Stimulated activated CD4-positive, alpha-beta T cell treated with anti-CD3 and anti-CD28 coated beads, TNF-alpha, amount 100 ng/mL, for 24 hours (primary cell): ENCODE measurements at places on chromosomes 7 and 10.

DNA sequence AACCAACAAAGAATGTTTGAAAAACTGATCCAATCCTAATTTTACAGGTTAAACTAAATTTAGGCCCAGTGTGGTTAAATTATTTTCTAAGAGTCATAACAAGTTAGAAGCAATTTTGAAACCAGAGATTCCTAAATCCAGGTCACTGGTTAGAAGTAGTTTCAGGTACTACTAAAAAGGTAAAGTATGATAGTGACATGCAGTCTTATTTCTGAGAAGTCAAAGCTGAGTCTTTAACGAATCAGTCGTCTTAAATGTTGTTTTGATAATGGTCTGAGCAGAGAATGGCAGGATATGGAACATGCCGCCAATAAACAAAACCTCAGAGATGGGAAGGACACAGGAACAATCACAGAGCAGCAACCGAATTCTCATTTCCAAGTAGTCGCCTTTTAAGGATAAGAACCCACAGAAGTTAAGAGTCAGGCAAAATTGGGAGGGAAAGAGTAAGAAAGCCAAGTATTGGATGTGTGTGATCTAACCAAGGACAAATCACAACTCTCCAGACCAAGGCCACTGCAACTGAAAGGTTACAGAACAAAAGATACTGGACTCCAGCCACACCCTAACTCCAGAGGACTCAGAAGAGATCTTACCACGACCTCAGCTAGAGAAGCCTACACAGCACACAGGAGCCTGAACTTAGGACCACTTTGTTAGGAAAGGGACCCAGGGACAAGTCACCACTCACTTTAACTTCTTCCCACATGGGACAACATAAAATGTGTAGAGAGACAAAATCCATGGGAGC, 19.7 kb downstream of the TMEM243 start:
- no peak for DNase-seq

- DNase-seq = no peak
Observed at GRCh38 chr10:126242397-126243260, 145.6 kb downstream of the ADAM12 start.

- DNase-seq = no peak
Observed at GRCh38 chr7:80508440-80508839, 3.4 kb downstream of the GNAT3 start.

DNA sequence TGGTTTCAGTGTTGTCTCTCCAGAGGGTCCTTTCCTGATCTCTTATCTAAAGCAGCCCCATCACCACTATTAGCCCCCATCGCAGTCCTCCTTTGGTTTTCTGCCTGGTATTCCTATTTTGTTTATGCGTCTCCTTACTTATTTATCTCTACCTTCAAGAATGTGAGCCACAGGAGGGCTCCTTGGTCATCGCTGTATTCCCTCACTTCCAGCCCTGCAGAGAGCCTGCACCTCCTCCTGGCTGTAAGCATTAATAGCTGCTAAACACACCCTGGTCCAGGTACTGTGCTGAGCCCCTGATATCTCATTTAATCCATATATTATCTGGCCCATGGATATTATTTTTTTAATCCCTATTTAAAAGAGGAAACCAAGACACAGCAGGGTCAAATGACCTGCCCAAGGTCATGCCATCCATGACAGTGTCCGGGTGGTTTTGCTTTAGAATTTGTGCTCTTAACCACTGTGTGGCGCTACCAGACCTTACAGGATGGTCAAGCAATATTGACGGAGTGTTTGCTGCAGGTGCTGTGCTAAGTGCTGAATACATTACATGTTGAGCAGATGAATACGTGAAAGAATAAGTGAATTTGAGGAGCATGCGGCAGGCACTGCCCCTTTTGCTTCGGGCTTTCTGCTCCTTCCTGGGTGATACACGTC, 227.2 kb downstream of the ADAM12 start:
- no peak for DNase-seq

DNA sequence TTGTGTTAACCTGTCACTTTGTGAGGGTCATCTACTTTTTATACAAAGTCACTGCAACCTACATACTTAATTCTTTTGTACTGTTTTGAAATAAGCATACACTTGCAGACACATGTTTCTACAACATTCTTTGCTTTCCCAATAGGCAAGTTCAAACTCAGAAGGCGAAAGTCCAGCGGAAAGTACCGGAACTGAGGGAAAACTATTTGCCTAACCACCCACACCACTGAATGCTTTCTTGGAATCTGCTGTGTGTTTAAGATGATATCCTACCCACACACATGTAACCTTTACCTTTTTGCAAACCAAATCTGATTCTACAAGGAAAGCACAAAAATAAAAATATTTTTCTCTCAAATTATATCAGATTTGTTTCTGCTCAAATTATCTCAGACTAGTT, 139.4 kb upstream of the AGR3 start:
- DNase-seq = no peak

DNA sequence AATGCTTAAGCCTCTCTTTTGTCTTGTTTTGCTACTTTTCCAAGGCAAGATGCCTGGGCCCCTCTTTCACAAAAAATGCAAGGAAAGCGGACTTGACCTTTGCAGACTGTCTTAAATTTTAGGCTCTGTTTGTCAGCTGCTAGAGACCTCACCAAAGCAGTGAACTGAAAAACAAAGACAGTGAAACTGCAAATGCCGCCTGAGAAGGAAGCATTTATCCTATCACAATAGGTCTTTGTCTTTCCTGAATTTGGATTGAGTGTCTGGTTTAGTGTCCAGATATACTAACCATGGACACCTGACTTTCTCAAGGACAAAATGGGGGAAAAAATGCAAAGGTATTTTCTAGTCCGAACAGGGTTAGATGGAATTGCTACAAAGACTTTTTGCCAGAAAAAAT, 256.9 kb downstream of the INHBA start:
- DNase-seq = no peak

DNA sequence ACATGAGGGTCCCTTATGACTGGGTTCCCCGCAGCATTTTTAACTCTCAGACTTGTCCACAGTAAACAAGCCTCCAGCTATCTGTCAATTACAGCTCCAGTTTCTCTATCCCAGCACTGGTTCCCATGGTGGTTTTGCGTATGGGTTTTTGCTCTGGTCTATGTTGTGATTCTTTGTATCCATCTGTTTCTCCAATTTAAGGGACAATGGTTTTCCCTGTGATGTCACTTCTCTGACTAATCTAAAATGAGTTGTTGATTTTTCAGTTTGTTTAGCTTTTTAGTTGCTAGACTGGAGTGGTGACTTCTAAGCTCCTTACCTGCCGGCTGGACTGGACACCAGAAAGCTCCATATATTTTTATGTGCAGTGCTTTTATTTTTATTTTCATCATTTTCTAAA, 303.7 kb downstream of the INHBA start:
- DNase-seq = no peak

GRCh38 chr7:106625678-106626301, 35.2 kb downstream of the CCDC71L start:
- DNase-seq = no peak

- DNase-seq = no peak
Observed at GRCh38 chr10:15251791-15252380, 83.4 kb upstream of the NMT2 start.

GRCh38 chr10:628386-629045, 61.0 kb downstream of the DIP2C start:
- no peak for DNase-seq

GRCh38 chr7:49787980-49788379, 14.5 kb downstream of the VWC2 start:
- no peak for DNase-seq

GRCh38 chr7:83519240-83519639, 129.7 kb downstream of the SEMA3E start:
- no peak for DNase-seq

DNA sequence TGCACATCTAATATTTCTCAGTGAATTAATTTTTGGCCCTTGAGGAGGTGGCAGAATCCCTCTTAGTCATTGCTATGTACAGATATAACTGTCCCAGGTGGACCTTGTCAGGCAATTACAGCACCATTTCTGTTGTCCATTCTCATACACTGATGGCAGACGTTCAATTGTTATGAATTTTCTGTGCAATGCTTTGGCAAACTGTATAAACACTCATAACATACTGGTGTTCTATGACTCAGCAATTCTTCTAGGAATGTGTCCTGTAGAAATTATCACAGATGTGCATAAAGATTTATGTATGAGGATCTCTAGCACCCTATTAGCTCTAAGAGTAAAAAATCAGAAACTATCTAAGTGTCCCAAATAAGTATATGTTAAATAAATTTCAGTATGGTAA, 80.8 kb downstream of the DNAJB9 start:
- DNase-seq = no peak

DNA sequence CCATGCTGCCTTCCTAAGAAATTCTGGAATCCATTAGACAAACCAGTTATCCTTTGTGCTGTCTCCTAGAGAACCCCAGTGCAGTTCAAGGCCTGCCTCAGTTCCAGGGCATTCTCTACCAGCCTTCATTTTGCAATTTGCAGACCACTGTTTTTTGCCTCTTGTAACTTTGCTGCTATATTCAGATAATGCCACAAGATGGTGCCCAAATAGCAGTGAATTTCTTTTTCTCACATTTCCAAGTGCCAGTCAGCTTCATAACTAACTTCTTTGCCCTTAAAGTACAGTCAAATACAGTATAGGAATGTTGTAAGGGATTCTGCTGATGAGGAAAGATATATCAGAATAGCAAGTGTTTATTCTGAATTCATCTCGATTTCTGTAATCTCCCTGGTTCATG, 25.2 kb downstream of the LOXL4 start:
- no peak for DNase-seq

- no peak for DNase-seq
Observed at GRCh38 chr7:128937647-128938543, at the start of gene IRF5. TSS of gene IRF5 (plus strand) at chr7:128937927. CDS start at chr7:128942082, 4,155 bp downstream.

DNA sequence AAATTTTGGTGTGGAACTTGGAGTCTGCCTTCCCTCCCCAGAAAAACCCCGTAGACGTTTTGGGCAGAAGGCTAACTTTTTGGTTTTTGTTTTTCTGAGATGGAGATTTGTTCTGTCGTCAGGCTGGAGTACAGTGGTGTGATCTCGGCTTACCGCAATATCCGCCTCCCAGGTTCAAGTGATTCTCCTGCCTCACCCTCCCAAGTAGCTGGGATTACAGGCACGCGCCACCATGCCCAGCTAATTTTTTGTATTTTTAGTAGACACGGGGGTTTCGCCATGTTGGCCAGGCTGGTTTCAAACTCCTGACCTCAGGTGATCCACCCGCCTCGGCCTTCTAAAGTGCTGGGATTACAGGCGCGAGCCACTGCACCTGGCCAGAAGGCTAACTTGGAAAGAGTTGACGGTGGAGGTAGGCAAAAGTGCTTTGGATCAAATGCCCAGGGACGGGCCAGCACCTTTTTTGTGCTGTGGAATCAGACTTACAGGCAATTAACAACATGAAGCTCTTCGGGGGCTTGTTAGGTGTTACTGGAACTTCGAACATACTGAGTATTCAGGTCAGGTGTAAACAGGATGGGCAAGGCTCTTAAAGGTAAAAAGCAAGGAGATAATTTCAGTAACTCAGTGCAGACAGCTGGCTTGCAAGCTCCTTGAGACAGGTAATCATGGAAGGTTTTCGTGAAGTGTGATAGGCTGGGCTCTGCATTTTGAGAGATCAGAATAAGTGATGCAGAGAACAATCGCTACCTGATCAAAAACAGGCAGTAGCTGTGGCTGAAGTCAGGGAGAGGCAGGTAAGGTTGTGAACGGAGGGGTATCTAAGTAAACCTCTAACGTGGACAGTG, 1.8 kb downstream of the PPP1R35 start:
- DNase-seq = no peak
